ENCODE measurements at places on chromosomes 3 and 15.

- DNase-seq: no peak
Observed at GRCh38 chr15:59373215-59373614, 544 bp upstream of the MYO1E start.

DNA sequence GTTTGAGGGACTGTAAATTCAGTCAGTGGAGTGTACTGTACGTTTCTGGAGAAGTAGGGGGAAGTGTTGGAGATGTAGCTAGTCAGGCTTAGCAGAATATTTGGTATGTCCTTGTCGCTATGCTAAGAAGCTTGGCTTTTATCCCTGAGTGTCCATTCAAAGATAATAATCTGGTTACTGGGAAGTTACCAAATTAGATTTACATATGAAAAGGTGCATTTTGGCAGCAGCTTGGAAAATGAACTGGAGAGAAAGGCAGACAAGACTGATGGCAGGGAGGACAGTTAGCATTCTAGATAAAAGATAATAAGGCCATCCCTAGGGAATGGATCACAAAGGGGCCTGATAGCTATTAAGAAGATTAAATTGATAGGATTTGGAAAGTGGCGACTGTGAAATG lies 58.7 kb downstream of the P2RY1 start:
- DNase-seq: no peak

- DNase-seq: no peak
Observed at GRCh38 chr3:34683851-34684250, 885.4 kb downstream of the PDCD6IP start.

- no peak for DNase-seq
Observed at GRCh38 chr15:43509660-43510199, 7.7 kb upstream of the MAP1A start.

DNA sequence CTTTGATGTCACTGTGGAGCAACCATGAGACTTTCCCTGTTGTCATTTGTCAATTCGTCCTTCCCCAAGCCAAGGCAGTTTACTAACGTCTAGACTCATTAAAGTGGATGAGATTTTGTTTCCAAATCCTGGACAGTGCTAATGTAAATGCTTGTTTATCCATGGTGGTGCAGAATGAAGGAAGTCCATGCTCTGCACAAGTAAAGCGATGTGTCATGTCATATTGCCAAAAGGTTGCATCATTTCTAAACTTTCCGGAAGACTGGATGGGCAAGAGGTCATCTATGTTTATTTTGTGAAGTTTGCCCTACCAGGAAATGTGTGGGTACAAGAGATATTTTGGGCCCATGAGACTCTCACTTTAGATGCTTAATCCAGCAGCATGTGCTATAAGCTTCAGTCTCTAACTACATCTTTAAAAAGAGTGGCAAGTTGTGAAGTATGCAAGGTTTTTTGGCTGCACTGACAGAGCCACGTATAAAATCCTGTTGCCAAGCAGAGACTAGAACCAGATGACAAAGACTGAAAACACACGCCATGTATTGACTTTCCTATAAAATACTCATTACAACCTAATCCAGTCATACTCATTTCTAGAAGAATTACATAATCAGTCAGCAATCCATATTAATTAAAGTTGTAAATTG lies 72.1 kb upstream of the FNDC3B start:
- no peak for DNase-seq

GRCh38 chr3:126888186-126888760 lies 94.6 kb upstream of the PLXNA1 start:
- no peak for DNase-seq

- DNase-seq: no peak
Observed at GRCh38 chr3:31407665-31408064, 125.1 kb upstream of the STT3B start.

DNA sequence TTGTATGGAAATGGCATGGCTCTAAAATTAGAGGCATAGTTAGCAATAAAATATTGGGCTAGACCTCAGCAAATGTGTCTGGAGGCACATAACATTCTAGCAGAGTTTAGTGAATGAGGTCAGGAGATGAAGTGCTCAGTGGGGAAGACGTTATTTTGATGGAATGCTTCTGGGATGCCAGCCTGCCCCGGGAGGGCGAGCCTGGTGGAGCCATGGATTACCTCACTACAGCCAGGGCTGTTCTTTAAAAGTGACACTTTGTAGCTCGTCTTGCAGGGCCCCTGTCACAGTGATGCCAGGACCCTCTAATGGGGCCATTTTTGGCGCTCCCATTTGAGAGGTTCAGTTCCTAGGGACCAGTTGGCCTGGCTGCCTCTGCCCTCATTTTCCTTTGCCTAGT lies 48.5 kb downstream of the PXYLP1 start:
- no peak for DNase-seq

DNA sequence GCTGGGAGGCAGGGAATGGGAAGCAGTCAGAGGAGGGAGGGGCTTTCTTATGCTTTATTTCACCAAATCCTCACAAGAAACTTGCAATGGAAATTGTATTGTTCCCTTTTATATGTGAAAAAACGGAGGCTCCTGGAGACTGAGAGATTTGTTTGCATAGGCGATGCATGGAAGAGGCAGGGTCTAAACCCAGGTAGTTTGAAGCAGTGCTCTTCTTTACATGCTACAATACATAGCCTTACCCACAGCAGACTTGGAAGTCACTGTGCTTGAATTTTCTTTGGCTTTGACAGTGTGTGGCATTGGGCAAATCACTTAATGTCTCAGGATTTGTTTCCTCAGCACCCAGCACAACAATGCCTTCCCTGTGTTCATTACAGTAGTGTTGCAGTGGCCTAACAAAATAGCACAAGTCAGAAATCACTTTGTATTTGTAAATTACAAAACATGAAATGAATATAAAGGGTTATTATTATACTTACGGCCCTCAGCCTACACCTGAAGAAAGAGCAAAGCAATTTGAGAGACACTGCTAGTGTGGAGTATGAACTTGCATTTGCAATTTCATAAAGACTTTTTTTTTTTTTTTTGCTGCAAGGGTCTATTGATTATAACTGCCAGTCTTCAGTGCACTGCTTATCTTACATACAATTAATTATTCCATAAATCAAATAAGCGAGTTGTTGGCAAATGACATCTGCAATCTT lies 646.4 kb upstream of the KCNMB2 start:
- DNase-seq: no peak

GRCh38 chr3:134659391-134660045 lies 8.7 kb upstream of the KY start:
- DNase-seq: no peak

GRCh38 chr3:151265166-151265565 lies 13.2 kb downstream of the P2RY14 start:
- no peak for DNase-seq

GRCh38 chr3:44682182-44682896 lies 30.1 kb upstream of the ZNF502 start:
- no peak for DNase-seq

DNA sequence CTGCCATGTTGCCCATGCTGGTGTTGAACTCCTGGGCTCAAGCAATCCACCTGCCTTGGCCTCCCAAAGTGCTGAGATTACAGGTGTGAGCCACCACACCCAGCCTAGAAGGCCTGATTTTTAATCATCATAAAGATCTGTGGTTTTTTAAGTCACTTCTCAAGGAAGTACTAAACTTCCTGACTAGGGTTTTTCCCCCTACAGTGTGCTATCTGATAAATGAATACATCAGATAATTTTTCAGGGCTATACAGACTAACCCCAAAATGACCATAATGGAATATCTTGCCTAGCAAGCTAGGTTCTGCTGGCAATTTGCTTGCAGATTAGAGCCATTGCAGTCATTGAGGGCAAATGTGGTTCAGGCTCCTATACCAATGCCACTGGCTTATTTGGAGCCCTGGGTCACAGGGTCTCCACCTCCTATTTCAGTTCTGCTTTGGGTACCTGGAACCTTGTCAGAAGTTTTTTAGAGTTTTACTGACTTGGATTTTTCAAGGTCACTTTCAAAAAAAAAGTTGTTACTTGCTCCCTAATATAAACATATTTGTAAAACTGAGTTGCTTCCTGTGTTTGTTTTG lies 80.8 kb downstream of the SLC49A4 start:
- no peak for DNase-seq

DNA sequence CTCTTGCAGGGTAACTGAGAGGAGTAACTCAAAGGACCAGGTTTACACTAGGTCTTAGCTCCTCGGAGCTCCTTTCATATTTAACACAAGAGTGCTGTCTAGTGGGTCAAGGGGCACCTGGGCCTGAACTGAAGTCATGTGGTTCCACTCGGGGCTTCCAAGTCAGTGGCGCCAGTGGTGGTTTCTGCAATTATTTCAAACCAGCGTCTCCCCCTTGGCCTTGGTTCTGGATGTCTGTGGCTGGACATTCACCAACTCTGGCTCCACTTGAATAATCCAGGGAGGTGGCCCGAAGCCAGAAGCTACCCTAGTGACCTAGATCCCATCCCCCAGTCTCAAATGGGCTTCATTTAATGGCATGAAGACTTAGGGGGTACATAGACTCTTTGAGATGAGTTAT lies 144.3 kb upstream of the ADAMTS9 start:
- DNase-seq: no peak

GRCh38 chr3:49534581-49535441 lies 19.5 kb upstream of the BSN start:
- no peak for DNase-seq

GRCh38 chr3:113953677-113954076 lies 5.9 kb downstream of the ZDHHC23 start:
- DNase-seq: no peak

- no peak for DNase-seq
Observed at GRCh38 chr3:46209746-46210470, 1.8 kb upstream of the CCR1 start.

DNA sequence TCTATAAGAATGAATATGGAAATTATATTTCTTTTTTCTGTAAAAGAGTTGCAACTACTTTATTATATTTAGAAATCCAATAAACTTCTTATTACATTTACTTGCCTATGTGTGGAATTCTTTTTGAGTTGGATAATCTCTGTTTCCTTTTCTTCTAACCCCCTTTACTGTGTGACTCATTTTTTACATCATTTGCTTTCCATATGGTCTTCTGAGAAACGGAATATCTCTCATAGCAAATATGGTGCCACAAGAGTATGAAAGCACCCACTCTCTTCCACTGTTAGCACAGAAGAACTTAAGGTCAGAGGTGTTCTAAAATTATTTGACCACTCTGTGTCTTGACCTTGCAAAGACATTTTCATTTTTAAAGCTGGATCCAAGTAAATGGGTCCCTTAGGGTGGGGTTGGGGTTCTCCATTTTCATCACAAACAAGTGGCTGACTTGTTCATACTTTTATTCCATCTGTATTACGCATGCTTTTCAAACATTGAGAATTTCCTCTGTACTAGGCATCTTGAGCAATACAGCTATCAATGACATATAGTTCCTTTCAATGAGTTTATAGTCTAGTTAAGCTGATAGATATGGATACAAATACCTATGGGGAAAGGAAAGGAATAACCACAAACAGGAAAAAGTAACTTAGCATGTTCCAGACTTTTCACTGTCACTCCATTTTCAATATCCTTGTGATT lies 281.1 kb upstream of the TPRG1 start:
- DNase-seq: no peak

DNA sequence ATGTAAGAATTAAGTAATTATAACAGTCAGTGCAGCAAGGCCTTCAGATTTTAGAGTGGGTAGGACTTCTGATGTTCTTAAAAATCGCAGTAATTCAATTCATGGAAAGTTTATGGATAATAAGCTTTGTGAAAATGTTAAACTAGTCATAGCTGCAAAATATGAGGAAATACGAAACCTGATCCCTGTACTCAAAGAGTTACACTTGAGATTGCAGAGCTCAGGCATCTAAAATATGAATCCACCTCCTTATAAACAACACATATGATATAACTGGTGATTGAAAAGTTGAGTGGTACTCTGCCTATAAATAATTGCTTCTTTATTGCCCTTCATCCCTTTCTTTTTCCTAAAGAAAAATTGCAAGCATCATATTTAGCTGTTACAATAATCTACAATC lies 473.3 kb downstream of the OTOL1 start:
- DNase-seq: no peak

- no peak for DNase-seq
Observed at GRCh38 chr15:60480149-60480548, 1.2 kb upstream of the ICE2 start.

GRCh38 chr3:33167716-33168336 lies 50.8 kb downstream of the SUSD5 start:
- no peak for DNase-seq

GRCh38 chr3:194277104-194277785 lies 73.9 kb downstream of the CPN2 start:
- DNase-seq: no peak

- DNase-seq: no peak
Observed at GRCh38 chr3:104855702-104856101, 511.0 kb upstream of the ALCAM start.

GRCh38 chr3:79517766-79518413 lies 249.9 kb downstream of the ROBO1 start:
- no peak for DNase-seq

DNA sequence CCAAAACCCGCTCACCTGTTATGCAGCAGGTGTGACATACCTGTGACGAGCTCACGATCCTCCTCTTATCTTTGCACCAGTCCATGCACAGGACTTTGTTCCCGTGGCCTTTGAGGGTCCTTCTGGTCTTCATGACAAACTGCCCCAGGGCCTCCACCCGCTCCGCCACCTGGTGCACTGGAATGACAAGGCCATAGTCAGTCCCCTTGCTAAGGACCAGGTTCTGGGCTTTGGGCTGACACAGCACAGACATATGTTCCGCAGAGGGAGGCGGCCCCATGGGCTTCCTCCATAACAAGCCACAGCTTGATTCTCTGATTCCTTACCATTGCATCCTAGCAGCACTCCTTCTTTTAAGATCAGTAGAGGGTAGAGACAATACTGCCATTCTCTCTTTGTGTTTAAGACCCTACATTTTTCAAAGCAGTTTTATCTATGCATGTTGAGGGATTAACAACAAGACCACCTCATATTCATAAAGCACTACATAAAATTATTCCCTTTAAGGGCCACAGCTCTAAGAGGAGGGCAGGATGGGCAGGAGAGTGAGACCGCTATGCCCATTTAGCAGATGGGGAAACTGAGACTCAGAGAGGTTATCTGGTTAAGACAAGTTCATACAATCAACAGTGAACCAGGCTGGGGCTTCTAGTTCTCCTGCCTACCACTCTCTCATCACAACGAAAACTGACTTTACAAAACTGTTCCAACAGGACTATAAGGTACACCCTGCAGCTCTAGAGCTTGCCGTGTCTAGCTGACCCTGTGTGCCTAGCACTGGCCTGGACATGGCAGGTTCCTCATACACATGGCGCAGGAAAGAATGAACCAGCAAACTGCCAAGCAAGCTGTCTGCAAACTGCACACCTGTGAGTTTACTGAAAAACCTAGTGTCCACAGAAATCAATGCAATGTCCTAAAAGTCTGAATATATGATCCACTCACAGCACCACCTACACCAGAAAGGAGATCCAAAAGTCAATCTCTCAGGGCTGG lies 37.0 kb downstream of the GNB5 start:
- no peak for DNase-seq

GRCh38 chr3:62757045-62757444 lies 118.2 kb downstream of the CADPS start:
- DNase-seq: no peak

GRCh38 chr15:68550004-68550403 lies 28.8 kb upstream of the CORO2B start:
- no peak for DNase-seq
